Testis (tissue), 5 donors: ENCODE measurements at places on chromosomes 1 and 21. TPM values are rescaled to one million over a fixed set of nuclear protein-coding genes. Genes with fewer than 3 reads are reported as not detected.

TEDDM1 gene
- not detected for total RNA-seq

DIRAS3 gene
- total RNA-seq = 2.0 TPM

C4BPA gene
- 0.24 TPM for total RNA-seq

TRIM67 gene
- total RNA-seq = 0.19 TPM

IVL gene
- not detected for total RNA-seq

HUNK gene
- 6.8 TPM for total RNA-seq

PRDX6 gene
- 458 TPM for total RNA-seq

TGFB2 gene
- 2.4 TPM for total RNA-seq

CD53 gene
- 2.0 TPM for total RNA-seq

TFF3 gene
- 3.9 TPM for total RNA-seq

TBX15 gene
- 0.74 TPM for total RNA-seq

ATF3 gene
- total RNA-seq = 3.2 TPM
